Neural crest cell (in vitro differentiated cells): ENCODE measurements at places on chromosomes 3 and 15.

DNA sequence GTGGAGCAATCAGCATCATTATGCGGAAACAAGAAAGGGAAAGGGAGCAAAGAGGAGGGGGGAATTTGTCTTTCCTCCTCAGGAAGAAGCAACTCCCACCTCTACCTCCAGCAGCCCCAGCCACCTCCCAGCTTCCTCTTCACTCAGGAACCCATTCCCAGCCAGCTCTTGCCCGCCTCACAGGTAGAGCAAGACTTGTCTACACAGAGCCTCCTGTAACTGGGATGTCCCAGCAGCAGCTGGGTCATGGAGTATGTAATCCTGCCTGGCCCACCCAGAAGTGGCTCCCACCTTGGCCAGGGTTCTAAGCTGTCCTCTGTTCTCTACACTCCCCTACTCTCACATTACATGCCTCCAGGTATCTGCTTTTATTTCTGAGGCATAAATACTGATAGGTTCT is 14.0 kb downstream of the IGDCC3 start:
- no peak for DNase-seq

DNA sequence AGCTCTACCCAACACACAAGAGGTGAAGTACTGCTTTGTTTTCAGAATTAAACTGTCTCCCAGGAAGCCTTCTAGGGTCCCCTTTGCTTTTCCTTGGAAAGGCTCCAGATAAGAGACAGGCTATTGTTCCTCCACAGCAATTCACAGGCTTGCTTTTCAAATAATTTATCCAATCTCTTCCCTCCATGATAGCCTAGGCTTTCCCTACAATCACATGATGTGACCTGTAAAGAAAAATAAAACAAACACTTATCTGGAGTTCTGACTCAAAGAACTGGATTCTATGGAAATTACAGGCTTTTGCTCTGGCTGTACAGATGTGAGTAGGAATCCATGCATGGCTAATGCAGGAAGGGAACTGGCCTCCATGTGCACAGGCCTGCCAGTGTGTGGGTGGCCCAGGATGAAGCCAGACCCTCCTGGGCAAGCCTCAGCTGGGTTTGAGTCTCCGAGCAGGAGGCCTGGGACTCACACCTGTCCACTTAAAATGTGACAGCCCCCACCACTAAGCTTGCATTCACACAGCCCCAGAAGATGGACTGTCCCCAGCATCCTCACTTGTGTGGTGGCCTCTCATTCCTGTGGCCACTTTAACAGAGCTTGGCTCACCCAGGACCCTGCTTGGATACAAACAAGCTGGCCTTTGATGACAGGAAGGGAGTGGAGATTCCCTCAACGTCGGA is 75.8 kb upstream of the LEKR1 start:
- no peak for DNase-seq

- DNase-seq, result no peak
These were observed 57.7 kb upstream of the THSD4 start for GRCh38 chr15:71057581-71057980.

DNA sequence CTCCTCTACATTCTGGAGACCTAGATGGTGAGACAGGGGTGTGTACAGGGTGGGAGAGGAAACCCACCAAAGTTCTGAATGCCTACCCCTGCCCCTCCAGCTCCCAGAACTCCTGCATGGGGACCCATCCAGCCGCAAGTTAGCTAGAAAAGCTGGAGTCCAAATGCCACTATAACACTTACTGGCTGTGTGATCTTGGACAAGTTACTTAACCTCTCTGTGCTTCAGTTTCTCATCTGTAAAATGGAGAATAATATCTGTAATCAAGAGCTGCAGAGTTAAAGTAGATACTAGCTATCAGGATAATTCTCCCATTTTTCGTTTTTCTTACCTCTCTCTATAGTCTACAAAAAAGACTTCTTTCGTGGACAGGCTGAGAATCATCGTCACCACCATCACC is 63.4 kb downstream of the ADCY5 start:
- DNase-seq, result no peak

DNA sequence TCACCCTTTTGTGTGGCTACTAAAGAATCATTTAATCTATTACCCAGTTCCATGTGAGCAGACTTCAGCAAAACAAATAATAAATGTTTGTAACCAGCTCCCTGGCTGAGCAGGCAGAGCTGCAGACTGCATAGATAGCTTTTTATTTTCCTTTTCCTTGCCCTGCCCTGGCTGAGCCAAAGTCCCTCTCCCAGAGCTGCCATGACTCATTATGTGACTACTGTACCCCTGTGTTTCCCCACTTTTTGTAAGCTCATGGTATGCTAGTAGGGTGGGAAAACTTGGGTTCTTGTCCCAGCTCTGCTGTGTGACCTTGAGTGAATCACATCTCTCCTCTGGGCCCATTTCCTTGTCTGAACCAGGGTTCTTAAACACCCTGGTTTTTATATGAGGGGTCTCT is 127.5 kb downstream of the CLSTN2 start:
- DNase-seq, result no peak

DNA sequence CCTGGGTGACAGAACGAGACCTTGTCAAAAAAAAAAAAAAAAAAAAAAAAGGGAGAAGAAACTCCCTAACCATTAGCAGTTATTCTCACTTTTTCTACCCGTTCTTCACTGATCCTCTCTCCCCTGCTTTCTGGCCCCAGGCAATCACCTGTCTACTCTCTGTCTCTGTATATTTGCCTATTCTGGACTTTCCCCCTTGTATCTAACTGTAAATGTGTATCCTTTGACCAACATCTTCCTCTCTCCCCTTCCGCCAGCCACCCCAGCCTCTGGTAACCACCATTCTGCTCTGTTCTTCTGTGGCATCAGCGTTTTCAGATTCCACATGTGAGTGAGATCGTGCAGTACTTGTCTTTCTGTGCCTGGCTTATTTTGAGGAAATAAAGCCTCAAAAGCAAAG is 6.9 kb downstream of the CYFIP1 start:
- DNase-seq, result no peak

DNA sequence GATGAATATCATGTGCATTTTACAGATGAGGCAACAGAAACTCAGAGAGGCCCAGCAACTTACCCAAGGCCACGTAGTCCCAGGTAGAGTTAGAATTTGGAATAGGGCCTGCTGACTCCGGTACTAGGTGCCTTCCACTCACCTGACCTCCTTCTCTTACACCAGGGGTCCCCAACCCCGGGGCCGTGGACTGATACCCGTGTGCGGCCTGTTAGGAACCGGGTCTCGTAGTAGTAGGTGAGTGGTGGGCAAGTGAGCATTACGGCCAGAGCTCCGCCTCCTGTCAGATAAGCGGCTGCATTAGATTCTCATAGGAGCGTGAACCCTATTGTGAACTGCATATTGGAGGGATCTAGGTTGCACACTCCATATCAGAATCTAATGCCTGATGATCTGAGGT is 64.8 kb downstream of the SMAD3 start:
- no peak for DNase-seq

- DNase-seq, result no peak
These were observed 40.5 kb downstream of the EXOG start for GRCh38 chr3:38536671-38537070.

GRCh38 chr3:40387001-40387894 is at the start of gene ENTPD3:
ENTPD3 (plus strand) TSS chr3:40387184; CDS start chr3:40388058, 874 bp downstream.
- DNase-seq, result no peak

- DNase-seq, result no peak
These were observed 769 bp upstream of the SELENOS start for GRCh38 chr15:101277943-101278564.

DNA sequence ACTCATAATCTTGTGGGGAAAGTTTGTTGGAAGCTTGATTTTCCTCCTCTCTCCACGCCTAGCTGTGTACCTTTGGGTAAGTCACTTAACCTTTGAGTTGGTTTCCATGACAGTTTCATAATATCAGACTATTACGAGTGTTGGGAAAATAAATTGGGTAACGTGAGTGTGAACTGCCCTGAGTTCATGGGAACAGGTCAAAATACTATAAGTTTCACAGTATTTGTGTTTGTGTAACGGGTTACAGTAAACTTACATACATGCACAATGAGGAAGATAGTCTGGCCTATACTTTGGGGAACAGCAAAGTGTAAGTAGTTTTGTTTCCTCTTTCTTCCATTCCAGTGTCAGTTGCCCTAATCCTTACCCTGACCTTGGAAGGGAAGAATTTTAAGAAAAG is 509.9 kb downstream of the MECOM start:
- DNase-seq, result no peak
